OCI-LY7 (cell line): ENCODE measurements at places on chromosomes 4 and X.

GRCh38 chr4:119103263-119103662 lies 32.4 kb upstream of the MYOZ2 start:
- DNase-seq: no peak

DNA sequence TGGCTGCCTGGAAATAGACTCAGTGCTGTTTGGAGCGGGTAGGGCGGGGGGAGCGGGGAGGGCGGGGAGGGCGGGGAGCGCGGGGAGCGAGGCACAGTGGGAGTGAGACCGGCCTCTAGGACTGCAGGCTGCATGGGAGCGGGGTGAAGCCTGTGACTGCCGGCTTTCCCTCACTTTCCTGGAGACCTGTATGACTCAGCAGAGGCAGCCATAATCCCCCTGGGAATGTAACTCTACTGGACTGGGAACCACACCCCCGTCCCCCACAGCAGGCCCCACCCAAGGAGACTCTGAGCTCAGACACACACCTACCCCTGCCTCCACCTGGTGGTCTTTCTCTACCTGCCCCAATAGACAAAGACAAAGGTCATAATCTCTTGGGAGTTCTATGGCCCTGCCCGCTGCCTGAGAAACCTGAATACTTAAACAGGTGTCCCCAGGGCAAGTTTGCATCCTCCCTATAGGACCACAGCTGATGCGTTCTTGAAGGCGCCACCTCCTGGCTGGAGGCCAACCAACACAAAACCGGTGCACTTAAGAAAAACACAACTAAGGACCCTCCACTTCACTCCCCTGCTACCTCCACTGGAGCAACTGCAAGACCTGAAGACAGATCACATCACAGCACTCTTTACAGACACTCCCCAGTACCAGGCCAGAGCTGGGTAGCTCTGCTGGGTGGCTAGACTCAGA lies 18.0 kb downstream of the HDAC8 start:
- peak; percentile 1 for DNase-seq

GRCh38 chr4:14792702-14793227 lies 209.5 kb upstream of the CPEB2 start:
- DNase-seq: no peak

GRCh38 chr4:75644095-75644494 lies 13.8 kb upstream of the CDKL2 start:
- DNase-seq: no peak

- DNase-seq: peak; percentile 25
Observed at GRCh38 chrX:113741744-113742143, 842.1 kb upstream of the HTR2C start.

- no peak for DNase-seq
Observed at GRCh38 chr4:146311238-146311970, 97.1 kb downstream of the REELD1 start.
